Fibroblast of upper back skin (primary cell): ENCODE measurements at places on chromosomes 5 and 9.

DNA sequence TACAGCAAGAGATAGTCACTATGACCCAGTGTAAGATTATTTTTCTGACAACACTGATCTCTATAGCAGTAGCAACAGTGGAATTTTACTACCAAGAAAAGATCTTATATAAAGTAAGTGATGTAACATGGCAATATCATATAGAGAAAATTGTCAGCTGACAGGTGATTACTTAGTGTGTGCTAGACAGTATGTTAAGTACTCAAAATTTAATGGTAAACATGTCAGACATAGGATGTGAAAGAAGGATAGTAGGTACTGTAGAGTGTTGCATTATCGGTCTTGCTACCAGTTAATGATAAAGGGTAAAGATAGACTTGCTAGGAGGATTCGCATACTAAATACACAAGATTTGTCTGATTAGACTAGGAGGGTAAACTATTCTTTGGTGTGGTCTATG lies 247.4 kb downstream of the CYLC2 start:
- DNase-seq: no peak

DNA sequence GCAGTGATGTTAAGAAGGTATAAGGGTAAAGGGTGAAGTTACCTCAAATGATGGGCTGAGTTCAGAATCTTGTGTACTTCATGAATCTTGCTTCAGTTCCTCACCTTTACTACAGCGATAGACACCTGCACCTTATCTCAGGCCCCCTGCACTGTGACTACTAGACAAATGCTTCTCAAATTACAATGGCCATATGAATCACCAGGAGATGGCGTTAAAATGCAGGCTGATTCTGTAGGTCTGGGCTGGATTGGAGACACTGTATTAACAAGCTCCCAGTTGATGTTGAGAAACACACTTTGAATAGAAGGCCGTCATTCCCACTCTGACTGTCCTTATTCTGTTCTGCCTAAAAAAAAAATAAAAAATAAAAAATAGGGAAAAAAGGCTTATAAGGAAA lies 29.8 kb downstream of the TARS1 start:
- DNase-seq: peak; percentile 68

- DNase-seq: no peak
Measured at GRCh38 chr9:68843239-68843638, 138.2 kb downstream of the PIP5K1B start.

DNA sequence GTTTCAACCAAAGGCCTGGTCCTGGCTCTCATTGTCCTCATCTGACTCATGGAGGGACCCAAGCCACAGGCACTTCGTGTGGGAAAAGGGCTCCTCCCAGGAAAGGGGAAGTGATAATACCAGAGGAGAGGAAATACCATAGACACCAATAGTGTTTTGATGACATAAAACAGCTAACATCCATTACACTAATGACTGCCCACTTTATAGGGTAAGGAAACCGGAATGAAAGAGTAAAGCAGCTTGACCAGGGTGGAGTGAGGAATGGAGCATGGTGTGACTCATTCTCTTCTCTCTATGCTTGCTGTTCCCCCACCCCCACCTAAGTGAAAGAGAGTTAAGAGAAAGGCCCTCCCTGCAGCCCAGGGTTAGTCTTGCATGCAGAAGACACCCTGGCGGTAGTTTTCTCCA lies 67.4 kb upstream of the HRH2 start:
- DNase-seq: peak; percentile 89

- DNase-seq: no peak
Measured at GRCh38 chr5:57207681-57208080, 33.8 kb downstream of the GPBP1 start.

- no peak for DNase-seq
Measured at GRCh38 chr5:92633176-92633575, 947.8 kb downstream of the NR2F1-AS1 start.
